ENCODE measurements at places on chromosomes 13 and 19.

DNA sequence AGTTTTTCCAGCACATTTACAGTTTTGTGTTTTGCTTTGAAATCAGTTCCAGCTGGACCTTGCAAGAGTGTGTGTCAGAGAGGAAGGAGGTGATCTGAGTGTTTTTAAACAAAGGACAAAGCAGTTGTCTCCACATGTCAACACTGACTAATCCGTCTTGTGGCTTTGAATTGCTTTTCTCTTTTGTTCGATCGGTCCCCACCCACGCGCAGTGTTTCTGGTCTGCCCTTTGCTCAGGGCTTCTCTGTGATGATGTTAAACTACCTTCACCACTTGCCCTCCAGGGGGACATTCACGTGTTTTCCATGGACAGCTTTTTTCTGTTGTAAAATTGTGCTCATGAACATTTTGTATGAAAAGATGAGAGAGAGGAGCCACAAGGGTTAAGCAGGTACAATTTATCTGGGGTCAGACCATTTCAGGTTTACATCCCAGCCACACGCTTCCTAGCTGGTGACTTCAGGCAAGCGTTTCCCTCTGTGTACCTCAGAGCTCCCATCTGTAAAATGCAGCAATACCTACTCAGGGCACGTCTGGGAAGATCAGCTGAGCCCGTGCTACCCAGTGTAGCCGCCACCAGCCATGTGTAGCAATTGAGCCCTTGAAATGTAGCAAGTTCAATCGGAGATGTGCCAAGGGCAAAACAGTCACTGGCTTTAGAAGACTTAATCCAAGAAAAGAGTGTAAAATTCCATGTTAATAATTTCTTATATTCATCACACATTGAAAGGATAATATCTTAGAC, 13.5 kb upstream of the PLA2G4C start:
- no peak for DNase-seq

GRCh38 chr19:45664575-45664974, 3.4 kb upstream of the GIPR start:
- no peak for DNase-seq

GRCh38 chr13:21149568-21149967, 26.8 kb downstream of the SKA3 start:
- DNase-seq, result no peak

GRCh38 chr13:24100188-24100587, 60.3 kb upstream of the SPATA13 start:
- no peak for DNase-seq

DNA sequence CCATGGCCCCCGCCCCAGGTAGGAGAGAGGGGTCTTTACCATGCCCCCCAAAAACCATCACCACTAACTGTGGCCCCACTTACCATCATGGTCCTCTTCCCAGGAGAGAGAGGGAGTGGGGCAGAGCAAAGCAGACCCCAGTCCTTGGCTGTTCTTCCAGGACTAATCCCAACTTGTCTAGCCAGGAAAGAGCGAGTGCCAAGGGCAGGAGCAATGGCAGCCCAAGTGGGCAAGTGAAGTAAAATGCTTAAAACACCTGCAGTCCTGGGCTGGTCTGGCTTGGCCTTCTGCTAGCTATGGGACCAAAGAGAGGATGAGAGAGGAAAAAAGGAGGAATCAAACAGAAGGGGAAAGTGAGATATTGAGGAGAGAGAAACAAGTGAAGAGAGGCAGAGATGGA, 17.9 kb downstream of the ZSWIM4 start:
- DNase-seq, result no peak

DNA sequence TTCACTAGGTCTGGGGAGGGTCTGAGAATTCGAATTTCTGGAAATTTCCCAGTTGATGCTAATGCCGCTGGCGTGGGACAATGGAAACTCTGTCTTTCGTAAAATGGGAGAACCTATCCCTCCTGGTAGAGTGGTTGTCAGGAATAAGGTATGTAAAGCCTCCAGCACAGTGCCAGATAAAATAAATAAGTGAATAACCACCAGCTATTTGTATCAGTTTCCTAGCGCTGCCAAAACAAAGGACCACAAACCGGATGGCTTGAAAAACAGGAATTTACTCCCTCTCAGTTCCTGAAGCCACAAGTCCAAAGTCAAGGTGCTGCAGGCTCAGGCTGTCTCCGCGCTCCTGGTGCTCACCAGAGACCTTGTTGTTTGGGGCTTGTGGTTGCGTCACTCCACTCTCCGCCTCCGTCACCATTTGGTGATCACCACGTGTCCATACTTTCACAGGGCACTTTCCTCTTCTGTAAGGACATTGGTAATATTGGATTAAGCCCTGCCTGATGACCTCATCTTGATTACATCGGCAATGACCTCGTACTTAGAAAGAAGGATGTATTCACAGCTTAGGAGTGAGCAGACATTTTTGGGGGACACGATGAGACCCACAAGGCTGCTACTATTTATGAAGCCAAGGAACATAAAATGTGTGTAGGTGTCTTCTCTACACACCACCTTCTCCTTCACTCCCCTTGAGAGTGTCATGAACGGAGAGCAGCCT, 428.5 kb downstream of the IRS2 start:
- no peak for DNase-seq

GRCh38 chr13:97122381-97122996, 99.6 kb upstream of the MBNL2 start:
- DNase-seq, result no peak

DNA sequence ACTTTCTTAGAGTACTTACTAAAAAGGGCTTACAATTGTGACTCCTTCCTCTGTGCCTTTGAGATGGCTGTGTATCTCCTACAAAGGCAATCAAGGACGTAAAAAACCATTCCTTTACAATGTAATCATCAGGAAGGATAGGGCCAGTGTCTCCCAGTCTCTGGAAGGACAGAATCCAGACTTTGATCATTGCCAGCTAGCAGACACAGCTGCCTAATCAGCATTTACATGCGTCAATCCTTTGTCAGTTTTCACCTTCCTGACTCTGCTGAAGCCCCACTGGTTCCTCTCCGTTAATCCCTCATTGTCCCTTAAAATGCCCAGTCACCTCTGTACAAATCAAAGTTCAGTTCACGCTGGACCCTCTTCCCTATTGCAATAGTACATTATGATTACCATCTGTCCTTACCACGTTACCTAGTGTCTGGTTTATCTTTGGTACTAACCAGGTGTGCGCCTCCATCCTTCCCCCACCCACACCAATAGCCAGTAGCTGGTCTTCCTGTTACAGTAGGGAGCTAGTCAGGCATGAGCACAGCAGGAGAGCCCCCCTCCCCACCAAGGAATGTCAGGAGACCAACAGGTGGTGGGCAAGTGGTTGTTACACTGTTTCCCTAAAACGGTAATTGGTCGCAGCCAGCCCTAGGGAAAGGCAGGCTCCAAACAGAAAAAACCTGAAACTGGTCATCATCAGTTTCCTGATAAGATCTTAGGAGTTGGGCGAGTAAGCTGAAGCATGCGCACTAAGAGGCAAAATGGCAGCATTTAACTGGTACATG, 49.7 kb downstream of the TGDS start:
- DNase-seq, result no peak

DNA sequence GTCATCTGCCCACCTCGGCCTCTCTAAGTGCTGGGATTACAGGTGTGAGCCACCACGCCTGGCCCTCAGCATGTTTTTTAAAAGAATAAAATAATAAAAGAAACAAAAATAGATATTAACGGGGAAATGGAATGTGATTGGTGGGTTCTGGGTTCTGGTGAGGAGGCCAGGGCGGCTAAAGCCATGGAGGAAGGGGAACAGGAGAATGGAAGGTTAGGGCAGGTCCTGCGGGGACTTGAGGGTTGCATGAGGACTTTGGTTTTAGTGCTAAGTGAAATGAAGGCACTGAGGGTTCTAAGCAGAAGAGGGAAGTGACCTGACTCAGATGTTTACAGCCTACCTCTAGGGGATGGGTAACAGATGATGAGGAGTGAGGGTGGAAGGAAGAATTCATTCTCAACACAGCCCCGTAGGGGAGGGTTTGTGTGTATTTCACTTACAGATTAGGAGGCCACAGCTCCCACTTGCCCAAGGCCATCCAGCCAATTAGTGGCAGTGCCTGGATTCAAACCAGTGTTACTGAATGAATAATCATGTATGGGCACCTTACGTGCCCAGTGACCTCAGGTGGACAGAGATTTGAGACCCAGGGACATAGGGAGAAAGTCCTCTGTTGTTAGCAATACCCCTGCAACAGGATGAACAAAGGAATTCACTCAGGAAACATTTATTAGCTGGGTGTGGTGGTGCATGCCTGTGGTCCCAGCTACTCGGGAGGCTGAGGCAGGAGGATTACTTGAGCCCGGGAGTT, 6.7 kb upstream of the MRPL4 start:
- DNase-seq, result no peak

- no peak for DNase-seq
Observed at GRCh38 chr19:35509018-35509652, 4.3 kb downstream of the DMKN start.

GRCh38 chr13:112957295-112957677, 11.7 kb upstream of the MCF2L start:
- no peak for DNase-seq

GRCh38 chr19:58038688-58039204, 4.9 kb downstream of the ZSCAN1 start:
- DNase-seq, result no peak

- DNase-seq, result no peak
Observed at GRCh38 chr19:33219261-33219815, 6.3 kb downstream of the SLC7A10 start.

DNA sequence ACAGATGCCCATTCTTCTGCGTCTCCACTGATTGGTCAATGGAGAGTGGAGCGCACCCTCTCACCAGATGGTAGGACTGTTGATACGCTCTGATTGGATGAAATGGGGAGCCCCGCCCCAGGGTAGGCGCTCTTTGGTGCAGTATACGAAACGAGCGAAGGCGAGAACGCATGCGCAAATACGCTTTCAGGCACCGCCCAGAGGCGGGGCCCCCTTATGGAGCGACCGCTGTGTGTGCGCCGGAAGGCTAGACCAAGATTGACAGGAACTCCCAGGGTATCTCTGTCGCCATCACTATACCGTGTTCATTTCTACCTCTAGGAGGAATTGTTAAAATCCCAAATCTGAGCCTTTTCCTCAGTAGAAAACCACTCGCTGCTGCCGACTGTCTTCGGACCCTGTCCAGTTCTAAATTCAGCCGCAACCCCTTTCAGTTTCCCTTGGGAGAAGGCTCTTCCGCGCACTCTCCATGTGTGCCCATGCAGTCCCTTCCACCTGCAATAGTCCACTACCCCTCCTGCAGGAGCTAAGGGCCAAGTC, 720 bp upstream of the HNRNPL start:
- DNase-seq, result peak; percentile 14

DNA sequence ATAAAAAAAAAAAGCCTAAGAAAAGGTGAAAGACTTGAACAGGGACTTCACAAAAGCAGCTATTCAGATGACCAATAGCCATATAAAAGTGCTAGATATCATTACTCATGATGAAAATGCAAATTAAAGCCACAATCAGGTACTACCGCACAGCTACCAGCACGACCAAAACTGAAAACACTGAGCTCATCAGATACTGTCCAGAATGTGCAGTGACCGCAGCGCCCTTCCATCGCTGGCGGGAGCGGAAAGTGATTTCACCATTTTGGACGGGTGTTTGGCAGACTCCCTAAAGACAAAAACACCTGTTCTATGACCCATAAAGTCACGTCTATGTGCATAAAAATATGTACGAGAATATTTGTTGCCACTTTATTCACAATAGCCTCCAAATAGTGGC, 60.7 kb downstream of the SLC6A16 start:
- no peak for DNase-seq

DNA sequence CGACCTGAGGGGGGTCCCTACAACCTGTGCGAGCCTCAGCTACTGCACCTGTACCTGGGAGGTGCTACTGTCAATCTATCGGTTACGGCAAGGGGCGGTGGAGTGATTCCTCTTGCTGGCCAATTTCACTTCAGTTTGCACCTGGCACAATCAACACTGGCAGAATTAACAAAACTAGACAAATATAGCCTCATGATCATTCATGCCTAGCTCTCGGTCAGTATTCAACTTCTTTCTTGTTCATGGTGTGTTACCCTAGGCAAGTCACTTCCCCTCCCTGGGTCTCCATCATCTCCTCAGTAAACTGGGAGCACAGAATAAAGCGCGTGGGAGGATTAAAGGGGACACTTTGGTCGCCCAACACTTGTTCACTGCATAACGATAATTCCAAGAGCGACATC, 618 bp downstream of the HAUS8 start:
- DNase-seq, result no peak

DNA sequence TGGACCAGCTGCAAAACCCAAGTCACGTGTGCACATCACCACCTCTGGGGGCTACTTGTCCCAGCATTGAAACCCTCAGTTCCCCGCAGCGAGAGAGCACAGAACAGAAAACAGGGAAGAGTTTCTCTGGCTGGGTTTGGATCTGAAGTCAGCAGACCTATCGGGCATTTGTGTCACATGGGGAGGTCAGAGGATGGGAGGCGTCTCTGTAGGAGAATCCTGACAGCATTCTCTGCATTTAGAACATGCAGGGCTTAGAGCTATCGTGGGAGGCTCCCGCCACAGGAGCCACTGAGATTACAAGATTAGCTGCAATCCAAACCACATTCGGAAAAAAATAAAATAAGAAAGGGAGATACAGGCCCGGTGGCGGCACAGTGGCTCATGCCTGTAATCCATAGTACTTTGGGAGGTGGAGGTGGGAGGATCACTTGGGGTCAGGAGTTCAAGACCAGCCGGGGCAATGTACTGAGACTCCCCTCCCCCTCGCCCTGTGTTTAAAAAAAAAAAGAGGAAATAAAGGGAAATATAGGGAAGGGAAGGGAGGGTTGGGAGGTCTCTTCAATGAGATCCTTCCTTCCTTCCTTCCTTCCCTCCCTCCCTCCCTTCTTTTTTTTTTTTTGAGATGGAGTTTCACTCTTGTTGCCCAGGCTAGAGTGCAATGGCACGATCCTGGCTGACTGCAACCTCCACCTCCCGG, 2.9 kb upstream of the TLE6 start:
- DNase-seq, result no peak

DNA sequence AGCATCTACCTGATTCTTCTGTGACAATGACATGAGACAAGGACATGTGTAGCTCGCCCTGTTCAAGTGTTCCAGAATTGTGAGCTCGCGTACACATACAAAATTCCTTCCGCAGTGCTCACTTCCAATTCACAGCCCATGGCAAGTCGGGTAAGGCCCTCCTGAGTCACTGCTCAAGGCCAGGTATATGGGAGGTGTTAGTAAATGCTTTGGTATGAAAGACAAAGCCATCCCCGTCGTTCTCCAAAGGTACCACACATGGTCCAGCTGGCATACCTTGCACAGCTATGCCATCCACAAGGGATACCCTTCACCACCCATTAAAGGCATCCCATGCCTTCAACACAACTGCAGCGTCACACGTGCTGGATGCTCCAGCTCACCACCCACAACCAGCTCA, 4.4 kb upstream of the ELL start:
- DNase-seq, result no peak

DNA sequence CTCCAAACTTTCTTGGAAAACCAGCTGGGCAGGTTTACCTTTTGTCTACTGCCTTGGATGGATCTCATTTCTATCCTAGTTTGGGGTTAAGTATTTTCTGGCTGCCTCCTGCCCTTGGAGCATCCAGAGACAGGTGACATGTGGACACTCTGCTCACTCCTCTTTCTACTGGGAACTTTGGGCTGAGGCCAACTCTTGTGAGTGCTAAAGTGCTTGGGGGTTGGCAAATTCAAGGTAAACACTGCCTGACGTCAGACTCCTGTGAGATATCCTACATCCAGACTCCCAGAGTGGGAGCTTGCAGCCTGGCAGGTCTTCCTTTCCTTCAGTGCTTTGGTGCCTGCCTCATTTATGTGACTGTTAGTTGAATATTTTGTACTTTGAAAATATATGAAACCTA, 388.1 kb downstream of the KCNRG start:
- no peak for DNase-seq
